ENCODE measurements at places on chromosomes 5 and 9.

DNA sequence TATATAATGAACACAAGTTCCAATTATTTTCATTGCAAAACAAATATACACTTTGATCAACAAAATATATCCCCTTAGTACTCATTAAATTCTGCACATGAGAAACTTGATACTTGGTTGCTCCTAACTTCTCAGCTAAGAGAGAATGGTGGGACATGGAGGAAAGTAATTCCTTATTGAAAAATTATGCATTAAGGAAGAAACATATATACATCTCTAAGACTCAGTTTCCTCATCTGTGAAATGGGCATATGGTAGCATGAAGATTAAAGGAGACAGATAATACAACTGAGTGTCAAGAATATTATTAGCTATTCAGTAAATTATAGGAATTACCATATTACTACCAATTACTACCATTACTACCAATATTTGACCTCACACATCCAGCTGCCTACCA, 85.8 kb downstream of the CRB2 start:
- DNase-seq: no peak

- DNase-seq: no peak
These were observed 2.4 kb upstream of the SNX2 start for GRCh38 chr5:122772446-122772845.

DNA sequence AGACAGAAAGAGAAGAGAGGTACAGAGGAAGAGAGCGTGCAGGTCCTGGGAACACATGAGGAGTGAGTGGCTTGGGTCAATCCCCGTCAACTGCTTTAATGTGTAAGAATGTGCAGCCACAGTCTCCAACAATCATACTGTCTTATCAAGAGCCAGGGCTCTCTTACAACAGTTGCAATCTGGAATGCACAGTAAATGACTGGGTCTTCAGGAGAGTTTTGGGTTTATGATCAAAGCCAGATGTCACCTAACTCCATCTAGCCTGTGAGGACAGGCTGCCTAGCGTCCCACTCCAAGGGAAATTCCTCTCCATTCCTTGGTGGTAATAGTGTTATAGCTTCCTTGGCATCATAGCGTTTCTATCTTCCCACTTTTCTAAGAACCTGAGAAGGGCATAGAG, 75.0 kb upstream of the TRIO start:
- no peak for DNase-seq

GRCh38 chr5:54007827-54008777, 302.3 kb downstream of the ARL15 start:
- DNase-seq: no peak

DNA sequence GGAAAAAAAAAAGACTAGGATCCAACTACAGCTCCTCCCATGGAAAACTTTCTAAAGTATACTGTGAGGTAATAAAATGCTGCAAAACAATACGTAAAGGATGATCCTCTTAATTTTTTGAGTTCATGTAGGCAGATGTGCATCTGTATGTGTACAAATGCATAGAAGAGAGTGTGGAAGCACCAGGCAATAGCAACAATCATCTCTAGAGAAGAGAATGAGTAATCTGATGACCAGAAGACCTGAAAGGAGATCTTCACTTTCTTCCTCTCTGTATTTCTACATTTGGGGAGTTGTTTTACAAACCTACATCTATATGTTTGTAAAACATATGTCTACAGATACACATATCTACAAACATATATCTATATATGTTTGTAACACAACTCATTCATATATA, 29.3 kb upstream of the SPDL1 start:
- no peak for DNase-seq

- DNase-seq: no peak
These were observed 201.0 kb downstream of the EFNA5 start for GRCh38 chr5:107469485-107470294.

DNA sequence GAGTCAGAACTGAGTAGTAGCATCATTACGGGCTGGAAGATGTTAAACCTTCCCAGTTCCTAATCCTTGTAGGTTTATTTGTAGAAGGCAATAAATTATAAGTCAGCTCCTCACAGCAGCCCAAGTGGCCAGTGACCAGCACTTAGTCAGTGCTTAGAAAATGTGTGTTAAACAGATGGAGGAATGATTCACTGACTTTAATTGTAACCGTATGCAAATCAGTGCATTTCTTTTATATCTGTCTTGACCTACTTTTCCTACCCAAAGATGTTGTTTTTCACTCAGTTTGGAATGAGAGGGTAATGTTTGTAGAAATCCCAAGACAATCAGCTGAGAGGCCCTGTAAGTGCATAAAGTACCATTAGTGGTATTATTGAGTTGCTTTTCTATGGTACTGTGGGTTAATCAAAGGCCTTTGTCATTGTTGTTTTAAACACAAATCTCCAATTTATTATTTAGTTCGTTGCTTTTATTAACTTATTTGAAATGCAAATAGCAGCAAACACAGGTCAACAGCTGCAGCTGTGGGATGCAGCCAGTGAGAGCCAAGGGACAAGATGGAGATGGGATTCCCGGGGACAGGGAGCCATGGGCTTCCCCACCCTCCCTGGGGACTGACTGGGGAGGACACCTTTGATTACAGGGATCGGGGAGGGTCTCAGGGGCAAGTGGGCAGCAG, 49.8 kb downstream of the MAP1B start:
- no peak for DNase-seq

GRCh38 chr5:5330728-5331452, 91.6 kb upstream of the ICE1 start:
- DNase-seq: no peak

- DNase-seq: no peak
These were observed 27.0 kb upstream of the PRRC2B start for GRCh38 chr9:131366761-131367401.

GRCh38 chr5:148976569-148977381, 86.1 kb downstream of the SH3TC2 start:
- DNase-seq: no peak

- no peak for DNase-seq
These were observed 16.1 kb downstream of the PCBD2 start for GRCh38 chr5:134920848-134921575.

DNA sequence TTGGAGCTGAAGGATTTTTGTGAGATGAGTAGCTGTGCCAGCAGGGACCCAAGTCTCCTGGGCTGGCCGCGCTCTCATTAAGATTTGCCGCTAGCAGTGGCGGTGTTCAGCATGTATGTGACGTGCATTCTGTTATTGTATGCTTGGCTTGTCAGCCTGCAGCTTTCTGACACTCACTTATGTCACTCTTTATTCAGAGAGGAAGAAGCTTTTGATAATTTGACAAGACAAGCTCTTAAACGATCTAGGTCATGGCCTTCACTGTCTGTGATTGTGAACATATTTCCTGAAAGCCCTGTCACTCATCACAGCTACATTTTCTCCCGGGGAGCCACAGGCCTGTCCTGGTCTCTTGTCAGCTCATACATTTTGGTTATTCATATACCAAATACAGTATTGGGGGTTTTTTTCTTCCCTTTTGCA, 98.2 kb upstream of the GRHPR start:
- DNase-seq: no peak

- DNase-seq: no peak
These were observed 33.8 kb upstream of the PANK3 start for GRCh38 chr5:168612996-168613395.

- DNase-seq: no peak
These were observed 29.4 kb upstream of the HSD17B3 start for GRCh38 chr9:96331236-96331947.

DNA sequence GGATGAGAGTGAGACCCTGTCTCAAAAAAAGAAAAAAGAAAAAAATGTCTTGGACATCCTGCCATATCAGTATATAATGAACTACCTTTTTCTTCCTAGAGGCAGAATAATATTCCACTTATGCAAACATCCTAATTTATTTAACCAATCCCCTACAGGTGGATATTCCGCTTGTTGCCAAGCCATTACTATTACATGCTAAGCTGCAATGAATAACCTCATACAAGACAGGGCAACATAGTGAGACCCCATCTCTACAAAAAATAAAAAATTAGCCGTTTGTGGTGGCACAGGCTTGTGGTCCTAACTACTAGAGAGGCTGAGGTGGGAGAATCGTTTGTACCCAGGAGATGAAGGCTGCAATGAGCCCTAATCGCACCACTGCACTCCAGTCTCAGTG, 1.7 kb upstream of the AFF4 start:
- no peak for DNase-seq

- DNase-seq: no peak
These were observed 58.9 kb downstream of the HSPA4 start for GRCh38 chr5:133110709-133111108.

GRCh38 chr9:132577119-132577518, 5.3 kb upstream of the BARHL1 start:
- DNase-seq: no peak

DNA sequence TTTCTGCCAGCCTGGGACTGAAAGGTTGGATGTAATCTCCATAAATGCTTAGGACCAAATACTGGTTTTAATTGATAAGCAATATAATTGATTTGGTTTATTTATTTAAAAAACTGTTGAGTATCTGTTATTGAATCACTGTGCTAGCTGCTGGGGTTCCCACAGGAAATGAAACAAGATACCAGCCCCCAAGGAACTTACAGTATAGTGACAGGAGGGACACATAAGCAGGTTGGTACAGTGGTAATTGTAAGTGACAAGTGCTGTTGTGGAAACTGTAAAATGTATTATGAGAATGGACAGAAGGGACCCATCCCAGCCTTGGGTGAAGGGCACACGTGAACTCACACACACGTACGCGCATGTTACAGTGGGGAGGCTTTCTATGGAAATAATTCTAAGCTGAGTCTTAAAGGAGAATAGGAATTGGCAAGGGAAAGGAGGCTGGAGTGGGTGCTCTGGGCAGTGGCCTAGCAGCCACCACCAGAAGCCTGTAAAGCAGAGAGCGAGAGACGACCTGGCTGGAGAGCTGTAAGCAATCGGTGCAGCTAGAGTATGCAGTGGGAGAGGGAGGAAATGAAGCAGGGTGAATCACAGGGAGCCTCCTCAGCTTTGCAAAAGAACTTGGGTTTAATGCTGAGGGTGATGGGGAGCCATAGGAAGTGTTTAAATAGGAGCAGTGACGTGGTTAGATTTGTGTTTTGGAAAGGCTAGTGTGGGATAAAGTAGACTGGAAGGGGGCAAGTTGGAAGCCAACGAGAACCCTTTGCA, 39.3 kb downstream of the GLRA1 start:
- DNase-seq: no peak

GRCh38 chr5:139647506-139648204, 494 bp upstream of the CXXC5 start:
- DNase-seq: no peak

DNA sequence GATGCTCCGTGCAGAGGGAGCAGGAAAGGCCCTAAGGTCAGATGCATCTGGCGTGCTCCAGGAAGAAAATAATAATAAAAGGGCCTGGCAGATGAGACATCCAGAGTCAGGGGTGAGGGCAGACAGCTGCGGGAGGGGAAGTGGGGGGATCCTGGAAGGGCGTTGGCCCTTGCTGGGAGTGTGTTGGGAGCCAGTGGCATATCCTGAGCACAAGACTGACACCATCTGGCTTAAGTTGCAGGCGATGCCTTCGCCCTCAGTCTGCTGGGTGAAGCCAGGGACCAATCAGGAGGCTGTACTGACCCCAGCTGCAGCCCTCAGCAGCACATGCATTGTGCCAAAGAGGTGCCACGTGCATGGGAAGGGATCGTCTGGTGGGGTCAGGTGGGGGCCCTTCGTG, 3.8 kb downstream of the OR2V2 start:
- DNase-seq: no peak

DNA sequence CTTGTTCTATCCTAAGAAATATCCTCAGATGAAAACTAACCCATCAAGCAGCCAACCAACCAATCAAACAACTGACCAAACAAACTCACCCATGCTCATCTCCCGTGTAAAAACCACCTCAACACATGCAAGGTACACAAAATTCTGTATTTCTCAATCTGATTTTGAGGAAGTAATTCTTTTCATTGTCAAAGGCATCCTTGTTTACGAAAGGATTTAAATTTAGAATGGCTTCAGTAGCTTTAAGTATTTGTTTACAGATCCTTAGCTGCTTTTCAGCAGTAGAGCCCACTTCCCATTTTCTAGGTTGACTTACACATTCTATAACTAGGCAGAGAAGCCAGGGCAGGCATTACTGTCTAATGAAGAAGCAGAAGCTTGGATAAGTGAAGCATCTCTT, 78.6 kb downstream of the NTRK2 start:
- DNase-seq: no peak

- DNase-seq: no peak
These were observed 887.0 kb downstream of the NR2F1-AS1 start for GRCh38 chr5:92694067-92694466.

GRCh38 chr9:129145841-129146292, 32.2 kb downstream of the IER5L start:
- DNase-seq: no peak

DNA sequence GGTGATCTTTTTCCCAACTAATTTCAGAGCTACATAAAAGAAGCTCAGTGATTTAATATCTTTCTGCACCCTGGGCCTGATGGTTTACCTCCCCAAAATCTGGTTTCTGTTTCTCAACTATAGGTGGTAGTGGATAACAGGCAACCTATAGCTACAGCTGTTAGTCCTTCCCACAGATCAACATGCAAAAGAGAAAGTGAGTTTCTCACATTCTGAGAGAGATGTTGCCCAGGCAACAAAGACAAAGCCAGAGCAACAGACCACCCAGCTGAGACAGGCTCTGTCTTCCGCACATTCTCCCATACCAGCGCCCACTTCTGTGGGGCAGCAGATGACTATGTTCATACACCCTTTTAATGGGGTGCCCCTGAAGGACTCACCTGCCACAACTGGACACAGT, 40.7 kb upstream of the PPP2R2B start:
- DNase-seq: no peak

DNA sequence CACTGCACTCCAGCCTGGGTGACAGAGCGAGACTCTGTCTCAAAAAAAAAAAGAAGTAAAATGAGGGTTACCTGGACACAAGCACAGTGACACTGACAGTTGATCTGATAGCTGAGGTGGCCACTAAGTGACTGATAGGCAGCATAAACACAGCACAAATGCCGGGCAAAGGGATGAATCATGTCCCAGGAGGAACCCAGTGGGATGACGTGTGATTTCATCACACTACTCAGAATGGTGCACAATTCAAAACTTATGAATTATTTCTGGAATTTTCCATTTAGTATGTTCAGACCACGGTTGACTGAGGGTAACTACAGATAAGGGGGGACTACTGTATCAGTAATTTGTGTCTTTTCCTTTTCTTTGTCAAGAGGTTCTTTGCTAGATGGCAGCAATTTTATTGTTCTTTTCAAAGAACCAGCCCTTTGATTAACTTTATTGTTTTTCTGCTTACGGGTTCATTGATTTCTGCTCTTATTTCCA, 34.3 kb upstream of the RNF130 start:
- DNase-seq: no peak

DNA sequence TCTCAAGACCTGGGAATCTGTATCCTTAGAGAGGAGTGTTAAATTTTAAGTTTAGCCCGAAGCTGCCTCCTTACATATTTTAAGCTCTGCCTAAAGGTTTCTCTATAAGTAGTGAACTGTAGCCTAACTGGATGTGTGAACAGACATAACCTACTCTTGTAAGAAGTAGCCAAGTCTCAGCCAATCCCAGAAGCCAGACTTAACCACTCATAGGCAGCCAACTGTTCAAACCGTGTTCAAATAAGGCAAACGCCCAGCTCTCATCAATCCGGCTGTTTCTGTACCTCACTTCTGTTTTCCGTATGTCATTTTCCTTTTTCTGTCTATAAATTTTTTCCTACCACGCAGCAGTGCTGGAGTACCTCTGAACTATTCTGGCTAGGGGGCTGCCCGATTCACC, 58.7 kb upstream of the HRH2 start:
- no peak for DNase-seq

- no peak for DNase-seq
These were observed 40.5 kb upstream of the LPCAT1 start for GRCh38 chr5:1564182-1564748.

GRCh38 chr5:150779397-150780186, 1.0 kb downstream of the SMIM3 start:
- no peak for DNase-seq
